ENCODE measurements at places on chromosomes 11 and 22. TPM values are rescaled to one million over a fixed set of nuclear protein-coding genes. Genes with fewer than 3 reads are reported as not detected.

DRD2 gene
- not detected for total RNA-seq

TMEM9B gene
- total RNA-seq: 16.3 TPM

UQCR10 gene
- total RNA-seq: 92.4 TPM

GALNT18 gene
- 6.8 TPM for total RNA-seq

SPTBN2 gene
- total RNA-seq: 1.8 TPM

CEP126 gene
- 1.1 TPM for total RNA-seq

GAS2 gene
- 2.6 TPM for total RNA-seq

PSMD13 gene
- 220 TPM for total RNA-seq

POU2AF2 gene
- not detected for total RNA-seq

ZBTB16 gene
- 9.5 TPM for total RNA-seq

ANKK1 gene
- not detected for total RNA-seq

NCR3LG1 gene
- total RNA-seq: 3.4 TPM

PHOX2A gene
- not detected for total RNA-seq

DNA sequence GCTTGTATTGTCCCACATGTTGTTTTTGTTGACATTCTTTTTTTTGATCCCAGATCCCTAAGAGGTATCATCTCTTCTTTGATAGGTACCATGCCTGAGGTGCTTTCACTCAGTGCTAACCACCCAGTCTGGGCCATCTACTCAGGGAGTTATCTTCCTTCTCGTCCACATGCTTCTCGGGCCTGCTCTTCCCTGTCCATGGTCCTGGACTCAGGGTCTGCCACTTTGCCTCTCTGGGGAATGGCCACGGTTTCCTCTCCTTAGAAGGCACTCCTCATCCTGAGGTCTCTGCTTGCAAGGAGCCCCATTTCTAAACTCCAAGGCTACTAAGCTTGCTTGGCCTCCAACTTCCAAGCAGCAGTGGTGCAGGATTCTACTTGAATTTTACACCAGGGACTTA lies 227.0 kb upstream of the NCAM1 start:
- no peaks in the 10 kb centered on the region for H3K4me1 ChIP-seq
- no peak overlapping the region for H3K27ac ChIP-seq
- H3K36me3 ChIP-seq: no peaks in the 10 kb centered on the region
- peak; percentile 3 for DNase-seq

DNA sequence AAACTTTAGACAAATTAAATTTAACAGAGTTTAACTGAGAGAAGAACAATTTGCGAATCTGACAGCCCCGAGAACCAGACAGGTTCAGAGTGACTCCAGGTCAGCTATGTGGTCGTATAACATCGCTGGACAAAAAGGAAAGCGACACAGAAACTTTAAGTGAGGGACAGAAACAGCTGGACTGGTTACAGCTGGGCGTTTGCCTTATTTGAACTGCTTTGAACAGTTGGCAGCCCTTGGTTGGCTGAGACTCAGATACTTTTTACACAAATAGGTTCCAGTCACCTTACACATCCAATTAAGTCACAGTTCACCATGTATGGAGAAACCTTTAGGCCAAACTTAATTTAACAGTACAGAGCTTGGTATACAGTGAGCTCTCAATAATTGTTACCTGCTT lies 436.9 kb downstream of the GUCY1A2 start:
- H3K27me3 ChIP-seq: no peaks in the 10 kb centered on the region
- no peak for DNase-seq
- no peak overlapping the region for H3K27ac ChIP-seq
- H3K4me3 ChIP-seq: no peak overlapping the region
- H3K36me3 ChIP-seq: no peaks in the 10 kb centered on the region

- H3K4me3 ChIP-seq: peak within 1 kb of the TSS; percentile 57
- peak; percentile 60 for DNase-seq
- H3K27me3 ChIP-seq: no peaks in the 10 kb centered on the region
- no peaks in the 10 kb centered on the region for H3K36me3 ChIP-seq
- H3K4me1 ChIP-seq: peaks cover 67% of the 10 kb centered on the region
- peak within 1 kb of the TSS; percentile 77 for H3K27ac ChIP-seq
Observed at GRCh38 chr11:118883368-118884071, at the start of gene CXCR5. CXCR5 (plus strand) TSS chr11:118883892; CDS start chr11:118883942, 50 bp downstream.

- H3K27me3 ChIP-seq: no peaks in the 10 kb centered on the region
- H3K36me3 ChIP-seq: no peaks in the 10 kb centered on the region
- H3K4me3 ChIP-seq: peak overlapping the region; percentile 85
- DNase-seq: no peak
- H3K4me1 ChIP-seq: peaks cover 16% of the 10 kb centered on the region
Observed at GRCh38 chr22:41380993-41381328, 781 bp upstream of the TEF start.

- H3K4me1 ChIP-seq: peaks cover 70% of the 10 kb centered on the region
- H3K4me3 ChIP-seq: no peak overlapping the region
- peak; percentile 16 for DNase-seq
- peak overlapping the region; percentile 77 for H3K27ac ChIP-seq
- no peaks in the 10 kb centered on the region for H3K36me3 ChIP-seq
- H3K27me3 ChIP-seq: no peaks in the 10 kb centered on the region
Observed at GRCh38 chr11:72741429-72741833, 10.8 kb downstream of the ARAP1 start.

- H3K4me1 ChIP-seq: peaks cover 17% of the 10 kb centered on the region
- peak overlapping the region; percentile 77 for H3K27ac ChIP-seq
- peak overlapping the region; percentile 24 for H3K4me3 ChIP-seq
- peaks cover 19% of the 10 kb centered on the region for H3K27me3 ChIP-seq
- no peaks in the 10 kb centered on the region for H3K36me3 ChIP-seq
- DNase-seq: peak; percentile 89
Observed at GRCh38 chr22:29167032-29167911, 38.4 kb upstream of the EMID1 start.

- no peak for DNase-seq
- peaks cover 5% of the 10 kb centered on the region for H3K27me3 ChIP-seq
- no peaks in the 10 kb centered on the region for H3K4me1 ChIP-seq
- no peak overlapping the region for H3K27ac ChIP-seq
- H3K36me3 ChIP-seq: no peaks in the 10 kb centered on the region
Observed at GRCh38 chr22:22229683-22230420, 14.7 kb upstream of the VPREB1 start.

- H3K27ac ChIP-seq: no peak overlapping the region
- no peaks in the 10 kb centered on the region for H3K36me3 ChIP-seq
- peaks cover 17% of the 10 kb centered on the region for H3K27me3 ChIP-seq
- no peak overlapping the region for H3K4me3 ChIP-seq
- H3K4me1 ChIP-seq: no peaks in the 10 kb centered on the region
Observed at GRCh38 chr11:63375434-63375833, 5.8 kb downstream of the SLC22A9 start.

GRCh38 chr11:119107538-119108145 lies 498 bp downstream of the C2CD2L start:
- H3K4me1 ChIP-seq: peaks cover 37% of the 10 kb centered on the region
- peaks cover 9% of the 10 kb centered on the region for H3K36me3 ChIP-seq
- no peaks in the 10 kb centered on the region for H3K27me3 ChIP-seq
- peak overlapping the region; percentile 75 for H3K27ac ChIP-seq
- H3K4me3 ChIP-seq: peak overlapping the region; percentile 85
- no peak for DNase-seq

DNA sequence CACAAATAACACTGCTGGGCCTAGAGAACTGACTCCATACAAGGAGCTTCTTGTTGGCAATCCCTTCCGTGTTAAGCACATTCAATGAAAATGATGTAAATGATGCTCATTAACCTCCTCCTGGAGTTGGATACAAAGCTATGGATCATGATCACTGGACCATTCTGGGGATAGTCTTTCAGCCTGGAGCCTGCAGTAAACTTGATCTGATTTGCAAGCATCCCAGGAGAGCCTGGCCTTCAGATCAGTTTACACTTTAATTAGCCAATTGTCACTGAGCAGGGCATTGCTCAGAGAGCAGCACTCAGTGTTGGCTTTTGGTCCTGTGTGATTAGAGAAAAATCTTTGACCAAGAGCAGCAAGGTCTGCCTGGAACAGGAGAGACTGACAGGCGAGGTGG lies 45.6 kb downstream of the ARFGAP3 start:
- DNase-seq: no peak
- H3K36me3 ChIP-seq: peaks cover 22% of the 10 kb centered on the region
- no peak overlapping the region for H3K27ac ChIP-seq
- no peak overlapping the region for H3K4me3 ChIP-seq
- H3K27me3 ChIP-seq: no peaks in the 10 kb centered on the region
